ENCODE measurements at places on chromosomes 16 and 17. TPM values are rescaled to one million over a fixed set of nuclear protein-coding genes. Genes with fewer than 3 reads are reported as not detected.

Gene TEKT5
- not detected for total RNA-seq

Gene MFSD6L
- total RNA-seq, result not detected

GRCh38 chr16:50736448-50736847 lies 5.4 kb upstream of the CYLD start:
- no peak for DNase-seq

DNA sequence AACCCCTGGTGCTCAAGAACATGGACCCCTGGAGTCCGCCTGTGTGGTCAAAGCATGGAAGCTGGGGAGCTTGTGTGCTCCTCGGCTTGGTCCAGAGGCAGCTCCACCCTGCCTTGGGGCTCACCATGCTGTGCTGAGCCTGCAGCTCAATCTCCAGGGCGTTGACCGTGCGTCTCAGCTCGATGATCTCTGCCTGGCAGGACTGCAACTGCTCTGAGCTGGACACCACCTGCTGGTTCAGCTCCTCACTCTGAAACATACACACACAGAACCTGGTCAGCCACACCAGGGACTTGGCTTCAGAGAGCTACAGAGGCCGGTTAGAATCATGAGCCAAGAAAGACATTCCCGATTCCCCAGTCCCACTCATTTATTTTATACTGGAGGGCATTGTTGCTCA lies 2.7 kb downstream of the KRT35 start:
- no peak for DNase-seq

GRCh38 chr16:2077016-2077415 lies 29.2 kb downstream of the TSC2 start:
- no peak for DNase-seq

DNA sequence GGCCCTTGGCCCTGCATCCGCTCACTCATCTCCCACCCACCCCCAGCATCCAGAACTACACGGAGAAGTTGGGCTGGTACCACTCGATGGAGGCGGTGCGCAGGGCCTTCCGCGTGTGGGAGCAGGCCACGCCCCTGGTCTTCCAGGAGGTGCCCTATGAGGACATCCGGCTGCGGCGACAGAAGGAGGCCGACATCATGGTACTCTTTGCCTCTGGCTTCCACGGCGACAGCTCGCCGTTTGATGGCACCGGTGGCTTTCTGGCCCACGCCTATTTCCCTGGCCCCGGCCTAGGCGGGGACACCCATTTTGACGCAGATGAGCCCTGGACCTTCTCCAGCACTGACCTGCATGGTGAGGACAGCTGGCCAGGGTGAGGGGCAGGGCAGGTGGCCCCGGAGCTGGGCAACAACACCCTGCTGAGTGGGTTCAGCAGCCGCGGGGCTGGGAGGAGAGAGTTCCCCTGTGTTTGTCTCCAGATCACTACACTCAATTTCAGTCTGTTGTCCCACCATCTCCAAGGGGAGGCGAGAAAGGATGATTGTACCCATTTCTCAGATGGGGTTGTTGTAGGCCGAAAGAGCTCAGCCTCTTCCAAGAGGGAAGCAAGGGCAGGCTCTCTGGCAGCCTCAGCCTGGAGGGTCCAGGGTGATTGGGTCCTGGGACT lies 14.4 kb downstream of the MMP15 start:
- no peak for DNase-seq
